Brain microvascular endothelial cell (primary cell): ENCODE measurements at places on chromosomes 3 and 15.

GRCh38 chr15:25087137-25087536, 132.3 kb downstream of the SNRPN start:
- no peak for DNase-seq

GRCh38 chr15:74221399-74222239, 14.5 kb upstream of the CCDC33 start:
- no peak for DNase-seq

DNA sequence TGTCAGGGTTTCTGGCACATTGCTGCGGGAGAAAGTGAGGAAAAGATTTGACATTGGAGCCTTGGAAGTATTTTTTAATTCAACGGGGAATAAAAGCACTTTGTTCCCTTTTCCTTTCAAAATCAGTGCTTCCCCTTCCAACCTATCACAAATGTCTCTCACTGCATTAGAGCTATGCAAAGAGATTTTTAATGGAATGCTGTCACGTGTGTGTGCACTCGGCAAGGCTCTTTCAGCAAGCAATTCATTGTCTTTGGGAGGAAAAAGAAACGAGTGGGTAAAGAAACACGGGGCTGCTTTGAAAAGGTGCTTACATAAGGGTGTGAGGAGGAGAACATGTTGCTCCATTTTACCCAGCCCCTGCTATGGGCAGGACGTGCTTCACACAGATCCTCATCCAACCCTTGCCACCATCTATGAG, 490.4 kb upstream of the PROK2 start:
- no peak for DNase-seq

DNA sequence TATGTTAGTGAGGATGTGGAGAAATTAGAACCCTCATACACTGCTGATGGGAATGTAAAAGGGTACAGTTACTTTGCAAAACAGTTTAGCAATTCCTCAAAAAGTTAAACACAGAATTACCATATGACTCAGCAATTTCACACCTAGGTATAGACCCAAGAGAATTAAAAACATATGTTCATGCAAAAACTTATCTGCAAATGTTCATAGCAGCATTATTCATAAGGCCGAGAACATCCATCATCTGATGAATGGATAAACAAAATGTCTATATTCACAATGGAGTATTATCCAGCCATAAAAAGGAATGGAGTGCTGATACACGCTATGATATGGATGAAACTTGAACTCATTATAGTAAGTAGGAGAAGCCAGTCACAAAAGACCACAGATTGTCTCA, 10.3 kb downstream of the SEC13 start:
- DNase-seq, result no peak

DNA sequence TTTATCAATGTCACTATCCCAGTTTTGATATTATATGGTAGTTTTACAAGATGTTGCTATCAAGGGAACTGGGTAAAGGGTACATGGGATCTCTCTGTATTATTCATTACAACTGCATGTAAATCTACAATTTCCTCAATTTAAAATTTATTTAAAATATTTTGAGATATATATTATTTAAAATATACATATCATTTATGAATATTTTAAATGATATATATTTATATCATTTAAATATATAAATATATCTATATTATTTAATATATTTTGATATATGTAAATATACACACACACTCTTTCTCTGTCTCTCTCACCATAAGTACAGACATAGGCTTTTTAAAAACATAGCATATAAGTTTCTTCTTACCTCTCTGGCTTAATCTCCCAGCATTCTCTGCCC, 104.7 kb downstream of the TP63 start:
- DNase-seq, result no peak

- DNase-seq, result peak; percentile 45
These were observed 3.9 kb upstream of the CIDEC start for GRCh38 chr3:9883706-9884554.

GRCh38 chr3:18575573-18575972, 150.4 kb upstream of the SATB1 start:
- no peak for DNase-seq

DNA sequence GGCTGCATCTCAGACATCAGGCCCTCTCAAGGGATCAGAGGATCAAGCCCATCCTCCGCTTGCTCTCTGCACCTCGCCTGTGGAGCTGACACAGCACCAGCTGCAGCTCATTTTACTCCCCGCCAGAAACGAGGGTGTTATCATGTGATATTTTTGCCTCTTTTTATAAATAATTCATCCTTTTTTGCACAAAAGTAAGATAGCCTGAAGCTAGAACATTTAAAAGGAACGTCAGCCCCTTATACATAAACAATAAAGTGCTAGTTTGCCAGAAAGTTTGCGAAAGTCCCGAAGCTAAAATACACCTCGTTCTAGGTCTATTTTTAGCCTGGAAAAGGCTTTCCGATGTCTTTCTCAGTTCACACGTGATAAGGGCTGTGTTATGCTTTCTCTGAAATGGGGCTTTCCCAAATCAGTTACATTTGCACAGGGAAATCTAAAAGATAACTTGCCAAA, 9.6 kb upstream of the FAM174B start:
- DNase-seq, result no peak

DNA sequence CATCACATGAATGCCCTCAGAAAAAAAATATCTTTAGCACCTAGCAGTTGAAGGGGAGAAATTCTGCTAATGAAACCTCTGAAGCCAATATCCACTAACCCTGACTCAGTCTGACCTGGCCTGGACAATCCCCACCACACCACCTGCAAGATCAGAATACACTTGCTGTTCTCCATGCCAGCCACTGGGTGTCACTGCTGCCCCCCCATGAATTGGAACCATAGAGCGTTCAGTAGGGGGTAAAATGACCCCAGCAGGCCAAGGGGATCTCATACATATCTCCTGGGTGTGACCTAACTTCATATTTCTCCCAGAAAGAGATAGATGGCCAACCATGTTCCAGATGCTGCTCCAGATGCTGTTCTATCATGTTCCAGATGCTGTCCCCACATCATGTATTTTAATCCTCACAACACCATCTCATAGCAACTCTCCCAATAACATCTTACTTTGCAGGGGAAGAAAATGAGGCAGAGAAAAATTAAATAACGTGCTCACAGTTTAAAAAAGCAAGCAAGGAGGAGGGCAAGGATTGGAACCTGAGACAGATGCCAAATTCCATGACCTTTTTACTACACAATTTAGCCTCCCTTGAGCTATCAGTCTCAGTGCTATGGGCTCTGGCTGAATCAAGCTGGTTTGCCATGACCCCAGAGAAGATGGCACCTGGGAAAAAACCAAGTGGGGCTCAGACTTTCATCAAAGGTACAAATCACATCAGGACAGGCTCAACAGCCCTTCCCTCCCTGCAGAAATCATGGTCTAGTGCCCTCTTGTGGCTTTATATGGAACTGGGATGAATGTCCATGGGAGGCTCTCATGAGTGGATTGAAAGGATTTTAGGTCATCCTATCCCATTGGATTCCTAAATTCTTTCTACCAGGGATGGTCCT, 12.4 kb downstream of the NTRK3 start:
- peak; percentile 12 for DNase-seq

DNA sequence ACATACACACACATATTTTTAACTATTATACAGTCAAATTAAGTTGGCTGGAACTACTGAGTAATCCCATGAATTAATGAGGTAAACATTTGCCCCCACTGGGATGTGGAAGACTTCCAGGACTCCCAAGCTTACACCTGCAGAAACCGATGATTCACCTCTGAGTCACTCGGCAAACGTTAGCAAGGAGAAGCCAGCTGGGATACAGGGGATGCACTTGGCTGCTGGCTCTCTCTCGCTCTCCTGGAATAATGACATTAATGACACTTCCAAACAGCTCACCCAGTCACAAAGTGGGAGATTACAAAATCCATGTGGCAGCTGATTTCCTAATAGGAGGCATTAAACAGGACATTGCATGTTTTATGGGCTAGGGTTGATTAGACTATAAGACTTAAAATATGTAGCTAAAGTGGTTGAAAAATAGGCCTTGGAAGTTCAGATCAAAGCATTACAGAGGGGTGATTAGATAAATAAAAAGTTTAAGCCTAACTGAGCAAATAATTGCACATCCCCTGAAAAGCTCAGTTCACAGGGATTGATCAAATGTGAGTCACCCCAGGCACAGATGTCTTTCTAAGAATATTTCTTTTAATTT, 500.9 kb downstream of the SOX2 start:
- DNase-seq, result peak; percentile 1

DNA sequence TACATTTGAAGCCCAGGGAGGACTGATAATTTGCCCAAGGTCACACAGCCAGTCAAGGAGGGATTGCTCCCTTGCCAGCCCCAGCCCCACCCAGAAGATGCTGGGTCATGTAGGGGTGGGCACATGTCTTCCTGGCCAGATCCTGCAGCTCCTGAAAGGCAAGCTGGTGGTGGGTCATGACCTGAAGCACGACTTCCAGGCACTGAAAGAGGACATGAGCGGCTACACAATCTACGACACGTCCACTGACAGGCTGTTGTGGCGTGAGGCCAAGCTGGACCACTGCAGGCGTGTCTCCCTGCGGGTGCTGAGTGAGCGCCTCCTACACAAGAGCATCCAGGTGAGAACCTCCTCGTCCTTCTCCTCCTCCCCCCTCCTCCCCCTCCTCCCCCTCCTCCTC, 13.2 kb downstream of the ISG20 start:
- no peak for DNase-seq

- DNase-seq, result no peak
These were observed 14.5 kb downstream of the GATM start for GRCh38 chr15:45363801-45364200.

- no peak for DNase-seq
These were observed 179.2 kb downstream of the DOCK3 start for GRCh38 chr3:50853936-50854335.

DNA sequence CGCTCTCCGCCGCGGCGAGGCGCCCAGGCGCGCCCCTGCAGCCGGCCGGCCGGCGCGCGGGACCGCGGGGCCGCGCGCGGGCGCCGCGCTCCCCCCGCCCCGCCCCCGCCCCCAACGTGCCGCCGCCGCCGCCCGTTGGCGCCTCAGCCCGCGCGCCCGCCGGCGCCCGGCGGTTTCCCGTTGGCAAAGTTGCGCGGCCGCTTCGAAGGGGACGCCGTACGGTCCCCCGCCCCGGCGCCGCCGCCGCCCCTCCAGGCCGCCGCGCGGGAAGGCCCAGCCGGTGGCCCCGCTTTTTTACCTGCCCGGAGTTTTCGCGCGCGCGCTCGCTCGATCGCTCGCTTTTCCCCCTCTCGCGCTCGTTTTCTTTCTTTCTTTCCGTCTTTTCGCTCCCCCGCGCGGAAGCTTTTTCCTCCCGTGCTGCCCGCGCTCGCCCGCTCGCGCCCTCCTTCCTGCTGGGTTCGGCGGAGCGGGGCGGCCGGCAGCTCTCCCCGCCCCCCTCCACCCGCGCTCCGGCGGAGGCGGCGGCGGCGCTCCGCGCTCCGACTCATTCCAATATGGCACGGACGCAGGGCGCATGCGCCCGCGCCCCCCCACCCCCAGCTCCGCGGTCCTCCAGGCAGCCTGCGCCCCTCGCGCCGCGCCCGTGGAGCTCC, at the start of gene SFMBT1:
SFMBT1 (minus strand) TSS at position 556 of the 653 bp plus-strand sequence. CDS start 76,945 bp downstream, outside the sequence.
- no peak for DNase-seq

- DNase-seq, result no peak
These were observed 22.5 kb downstream of the CHST14 start for GRCh38 chr15:40493089-40493840.

GRCh38 chr15:31403096-31403495, 76.5 kb downstream of the KLF13 start:
- DNase-seq, result peak; percentile 52

GRCh38 chr3:21520106-21520963, 230.7 kb downstream of the ZNF385D start:
- no peak for DNase-seq

DNA sequence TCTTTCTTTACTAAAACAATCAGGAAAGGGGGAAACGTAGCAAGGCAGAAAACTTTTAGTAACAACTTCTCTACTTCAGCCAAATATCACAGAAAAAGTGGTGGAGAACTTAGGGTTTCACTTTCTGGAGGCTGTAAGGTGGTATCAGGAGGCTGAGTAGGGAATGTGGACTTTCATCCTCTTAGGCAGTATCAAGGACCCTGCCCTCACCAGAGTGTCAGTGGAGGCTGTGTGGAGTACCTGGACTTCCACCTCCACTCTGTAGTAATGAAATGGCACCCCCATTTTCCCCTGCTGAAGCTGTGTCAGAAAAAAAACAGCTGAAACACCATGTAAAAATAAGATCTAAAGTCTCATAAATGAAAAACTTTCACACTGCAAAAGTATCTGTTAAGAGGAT, 11.2 kb upstream of the HHLA2 start:
- DNase-seq, result no peak

DNA sequence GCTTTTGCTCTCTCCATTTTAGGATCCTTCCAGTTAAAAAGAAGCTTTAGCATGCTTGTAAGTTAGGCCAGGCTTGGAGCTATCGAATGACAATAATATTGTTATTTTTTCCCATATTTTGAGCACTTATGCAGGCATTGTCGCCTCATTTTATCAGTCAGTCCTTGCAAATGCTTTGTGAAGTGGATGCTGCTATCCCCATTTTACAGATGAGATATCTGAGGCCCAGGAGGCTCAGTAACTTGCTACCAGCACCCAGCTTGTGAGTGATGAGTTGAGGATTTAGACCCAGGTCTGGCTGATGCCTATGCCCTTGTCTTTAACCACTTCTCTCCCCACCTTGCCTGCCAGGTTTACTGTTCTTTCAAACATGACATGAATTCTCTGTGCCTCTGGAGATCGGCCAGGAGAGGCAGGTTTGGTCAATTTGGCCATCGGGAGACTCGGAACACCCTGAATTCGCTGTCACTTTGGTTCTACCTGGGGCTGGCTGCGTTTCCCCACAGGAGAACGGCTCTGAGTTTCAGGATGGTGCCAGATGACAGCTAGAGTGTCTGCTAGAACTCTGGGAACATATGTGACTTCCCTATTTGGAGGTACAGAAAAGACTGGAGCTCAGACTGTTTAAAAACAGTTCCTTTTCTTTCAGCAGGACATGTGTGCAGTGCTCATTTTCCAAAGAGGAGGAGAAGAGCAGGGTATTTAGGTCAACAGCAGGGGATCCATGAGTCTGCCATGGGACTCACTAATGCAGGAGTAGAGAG, 25.5 kb upstream of the ZNF710 start:
- DNase-seq, result no peak

DNA sequence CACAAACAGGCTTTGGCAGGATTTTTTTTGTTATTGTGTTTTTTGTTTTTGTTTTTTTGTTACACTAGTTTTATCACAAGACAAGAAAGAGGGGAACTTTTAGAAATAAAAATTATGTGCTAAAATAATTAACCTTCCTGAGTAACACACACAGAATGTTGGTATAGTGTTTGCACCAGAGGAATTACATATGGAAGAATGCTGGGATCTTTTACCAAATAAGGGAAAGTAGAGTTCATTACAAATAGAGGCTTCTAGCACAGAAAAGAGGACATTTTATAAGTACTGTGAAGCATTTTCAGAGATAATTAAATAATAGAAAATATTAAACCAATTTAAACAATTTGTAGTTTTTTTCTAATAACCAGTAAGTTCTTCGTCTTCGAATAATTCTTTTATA, 116.0 kb downstream of the IGF1R start:
- DNase-seq, result no peak

- DNase-seq, result no peak
These were observed 59.8 kb downstream of the SH3BP5 start for GRCh38 chr3:15272426-15273196.

DNA sequence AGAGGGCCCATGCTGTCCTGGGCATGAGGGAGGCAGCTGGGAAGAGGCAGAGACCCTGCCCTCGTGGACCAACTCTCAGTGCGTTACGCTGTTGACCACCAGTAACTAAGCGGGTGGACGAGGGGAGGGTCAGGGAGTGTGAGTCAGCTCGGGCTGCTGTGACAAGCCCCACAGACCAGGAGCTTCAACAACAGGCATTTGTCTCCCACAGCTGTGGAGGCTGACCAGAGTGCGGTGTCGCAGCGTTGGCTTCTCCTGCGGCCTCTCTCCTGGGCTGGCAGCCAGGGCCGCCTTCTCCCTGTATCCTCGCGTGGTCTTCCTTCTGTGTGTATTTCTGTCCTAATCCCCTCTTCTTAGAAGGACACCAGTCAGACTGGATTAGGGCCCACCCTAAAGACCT, 13.0 kb downstream of the EFCC1 start:
- no peak for DNase-seq
